Mesothelial cell of epicardium (in vitro differentiated cells): ENCODE measurements at places on chromosomes 6 and 20. TPM values are rescaled to one million over a fixed set of nuclear protein-coding genes. Genes with fewer than 3 reads are reported as not detected.

Gene THBS2
- total RNA-seq: 15.3 to 20.4 TPM (median 18.6 TPM) in 3 replicates

Gene STMND1
- total RNA-seq: 0.34 to 0.38 TPM in 2 of 3 replicates, not detected in the other

Gene SLC22A16
- total RNA-seq: not detected in 3 replicates

Gene FAM162B
- total RNA-seq: 1.1 to 1.9 TPM (median 1.7 TPM) in 3 replicates

Gene COL9A3
- 573 to 576 TPM (median 576 TPM) in 3 replicates for total RNA-seq

Gene KCNK5
- 2.5 to 2.9 TPM (median 2.7 TPM) in 3 replicates for total RNA-seq

Gene COMMD7
- 36.3 to 40.8 TPM (median 39.2 TPM) in 3 replicates for total RNA-seq

Gene LAMP5
- total RNA-seq: 0.38 to 0.77 TPM (median 0.40 TPM) in 3 replicates

Gene AAR2
- total RNA-seq: 30.4 to 31.3 TPM (median 30.6 TPM) in 3 replicates
